HuH-7.5 (cell line): ENCODE measurements at places on chromosomes 3 and 15.

- no peak for DNase-seq
Observed at GRCh38 chr3:126537730-126538281, 13.9 kb downstream of the CHST13 start.

DNA sequence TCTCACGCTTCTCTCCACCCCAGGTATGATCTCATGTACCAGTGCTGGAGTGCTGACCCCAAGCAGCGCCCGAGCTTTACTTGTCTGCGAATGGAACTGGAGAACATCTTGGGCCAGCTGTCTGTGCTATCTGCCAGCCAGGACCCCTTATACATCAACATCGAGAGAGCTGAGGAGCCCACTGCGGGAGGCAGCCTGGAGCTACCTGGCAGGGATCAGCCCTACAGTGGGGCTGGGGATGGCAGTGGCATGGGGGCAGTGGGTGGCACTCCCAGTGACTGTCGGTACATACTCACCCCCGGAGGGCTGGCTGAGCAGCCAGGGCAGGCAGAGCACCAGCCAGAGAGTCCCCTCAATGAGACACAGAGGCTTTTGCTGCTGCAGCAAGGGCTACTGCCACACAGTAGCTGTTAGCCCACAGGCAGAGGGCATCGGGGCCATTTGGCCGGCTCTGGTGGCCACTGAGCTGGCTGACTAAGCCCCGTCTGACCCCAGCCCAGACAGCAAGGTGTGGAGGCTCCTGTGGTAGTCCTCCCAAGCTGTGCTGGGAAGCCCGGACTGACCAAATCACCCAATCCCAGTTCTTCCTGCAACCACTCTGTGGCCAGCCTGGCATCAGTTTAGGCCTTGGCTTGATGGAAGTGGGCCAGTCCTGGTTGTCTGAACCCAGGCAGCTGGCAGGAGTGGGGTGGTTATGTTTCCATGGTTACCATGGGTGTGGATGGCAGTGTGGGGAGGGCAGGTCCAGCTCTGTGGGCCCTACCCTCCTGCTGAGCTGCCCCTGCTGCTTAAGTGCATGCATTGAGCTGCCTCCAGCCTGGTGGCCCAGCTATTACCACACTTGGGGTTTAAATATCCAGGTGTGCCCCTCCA is 19.1 kb downstream of the TYRO3 start:
- DNase-seq = no peak

DNA sequence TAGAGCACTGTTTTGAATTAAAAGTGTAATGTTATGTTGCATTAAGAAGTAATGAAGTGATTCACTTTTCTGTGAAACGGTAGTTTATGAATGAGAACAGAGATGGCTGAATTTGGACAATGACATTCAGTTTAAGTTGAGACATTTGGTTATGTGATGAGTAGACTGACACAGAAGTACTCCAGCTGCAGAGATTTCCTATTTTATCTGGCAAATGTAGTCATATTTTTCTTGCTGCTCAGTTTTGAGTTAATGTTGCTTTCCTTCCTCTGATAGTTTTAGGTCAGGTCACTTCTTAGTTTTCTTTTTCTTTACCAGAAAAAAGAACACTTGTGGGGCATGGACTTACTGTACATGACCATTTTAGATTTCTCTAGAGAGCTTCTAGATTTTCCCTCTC is 51.2 kb downstream of the ASB7 start:
- DNase-seq = no peak

DNA sequence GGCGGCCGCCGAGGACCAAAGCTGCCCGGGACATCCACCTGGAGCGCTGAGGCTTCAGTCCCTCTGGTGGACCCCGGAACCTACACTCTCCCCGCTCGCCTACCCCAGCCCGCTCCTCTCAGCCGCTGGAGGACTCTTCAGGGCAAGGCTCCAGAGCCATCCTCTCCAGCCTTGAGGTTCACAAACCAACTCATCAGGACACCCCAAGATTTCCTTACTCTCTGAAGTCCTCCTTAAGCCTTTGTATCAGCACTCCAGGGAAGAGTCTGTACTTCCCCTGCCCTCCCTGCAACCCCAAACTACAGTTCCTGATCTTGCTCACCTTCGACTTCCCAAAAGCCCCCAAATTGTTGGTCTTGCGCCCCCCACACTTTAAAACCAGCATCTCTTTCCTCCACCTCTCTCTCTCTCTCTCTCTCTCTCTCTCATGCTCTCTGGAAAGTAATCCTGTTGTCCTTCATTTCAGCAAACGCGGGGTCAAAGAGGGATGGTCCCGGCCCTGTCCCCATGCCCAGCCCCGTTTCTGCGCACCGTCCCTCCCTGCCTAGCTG is 438 bp downstream of the THBS1 start:
- no peak for DNase-seq

DNA sequence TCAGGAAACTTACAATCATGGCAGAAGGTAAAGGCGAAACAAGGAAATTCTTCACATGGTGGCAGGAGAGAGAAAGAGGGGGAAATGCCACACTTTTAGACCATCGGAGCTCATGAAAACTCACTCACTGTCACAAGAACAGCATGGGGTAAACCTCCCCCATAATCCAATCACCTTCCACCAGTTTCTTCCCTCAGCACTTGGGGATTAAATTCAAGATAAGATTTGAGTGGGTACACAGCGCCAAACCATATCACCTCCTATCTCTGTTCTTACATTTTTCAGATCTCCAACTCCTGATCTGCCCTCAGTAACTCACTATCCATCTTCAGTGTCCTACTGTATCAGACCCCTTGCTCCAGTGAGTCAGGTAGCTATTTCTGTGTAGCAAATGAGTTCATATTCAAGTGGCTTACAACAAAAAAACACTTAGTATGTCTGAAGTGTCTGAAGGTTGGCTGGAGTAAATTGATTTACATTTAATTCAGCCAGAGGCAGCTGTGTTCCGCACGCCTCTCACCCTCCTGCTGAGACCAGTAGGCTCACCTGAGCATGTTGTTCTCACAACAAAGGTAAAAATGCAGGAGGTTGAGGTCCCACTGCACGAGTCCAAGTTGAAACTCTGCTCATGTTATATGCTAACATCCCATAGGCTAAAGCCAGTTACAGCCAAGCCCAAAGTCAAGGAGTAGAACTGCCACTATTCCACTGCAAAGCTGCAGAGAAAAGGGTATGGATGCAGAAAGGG is 180.7 kb upstream of the LMCD1 start:
- DNase-seq = no peak
